ENCODE measurements at places on chromosomes 12 and 14.

DNA sequence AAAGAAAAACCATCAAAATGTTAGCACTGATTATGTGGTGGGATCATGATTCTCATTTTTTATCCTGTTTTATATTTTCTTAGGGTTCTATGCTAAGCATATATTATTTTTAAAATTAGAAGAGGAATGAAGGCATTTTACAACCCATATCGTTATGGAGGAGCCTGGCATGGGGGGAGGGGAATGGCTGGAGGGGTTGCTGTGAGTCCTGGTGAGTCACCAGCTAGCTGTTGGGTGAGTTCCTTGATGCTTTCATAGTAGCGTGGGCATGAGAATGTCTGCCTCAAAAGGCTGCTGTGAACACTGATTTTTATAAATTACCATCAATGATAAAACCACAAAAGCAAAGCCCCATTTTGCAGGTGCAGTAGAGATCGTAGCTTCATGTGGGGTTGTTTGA is 46.9 kb downstream of the C14orf132 start:
- no peak for DNase-seq

- no peak for DNase-seq
Observed at GRCh38 chr12:19048943-19049342, 80.6 kb upstream of the PLEKHA5 start.

DNA sequence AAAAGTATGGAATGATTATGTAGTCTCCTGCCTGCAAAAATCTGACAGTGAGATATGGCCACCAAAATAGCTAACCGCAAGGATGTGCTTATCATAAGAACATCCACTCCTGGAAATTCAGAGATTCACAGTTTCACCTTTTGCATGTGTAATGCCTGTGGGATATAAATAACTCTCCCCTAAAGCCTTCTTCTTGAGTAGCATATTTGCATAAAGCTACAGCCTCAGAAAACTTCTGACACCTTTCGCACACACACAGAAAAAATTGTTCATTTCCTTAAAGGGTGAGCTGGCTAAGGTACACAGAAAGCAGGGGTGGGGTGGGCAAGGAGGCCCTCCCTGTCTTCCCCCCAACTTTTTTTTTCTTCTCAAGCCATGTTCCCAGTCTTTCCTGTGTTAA is 3.1 kb upstream of the IGF1 start:
- no peak for DNase-seq

- DNase-seq, result no peak
Observed at GRCh38 chr12:78275886-78276285, 445.2 kb downstream of the NAV3 start.

DNA sequence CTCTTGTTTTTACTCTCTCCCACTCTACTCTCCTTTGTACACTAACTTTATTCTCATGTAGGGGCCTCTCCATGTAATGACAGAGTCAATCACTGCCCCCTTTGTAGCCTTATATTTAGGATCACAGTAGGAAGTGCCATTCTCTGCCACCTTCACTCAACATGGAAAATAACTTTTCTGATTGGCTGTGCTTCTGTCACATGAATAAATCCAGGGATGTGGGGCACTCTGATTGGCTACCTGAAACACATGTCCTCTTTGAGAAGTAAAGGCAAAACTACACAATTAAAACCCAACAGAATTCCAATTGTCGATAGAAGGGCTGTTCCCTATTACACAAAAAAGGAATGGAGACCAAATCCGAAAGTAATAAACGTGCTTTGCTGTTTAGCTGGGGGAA is at the start of gene RNASE9:
Gene RNASE9, minus strand, starts transcription at position 87 of the 400 bp plus-strand sequence.
- no peak for DNase-seq

GRCh38 chr14:75513911-75514672 is 8.2 kb upstream of the BATF start:
- no peak for DNase-seq

GRCh38 chr12:53046655-53047220 is 3.1 kb upstream of the TNS2 start:
- peak; percentile 48 for DNase-seq

DNA sequence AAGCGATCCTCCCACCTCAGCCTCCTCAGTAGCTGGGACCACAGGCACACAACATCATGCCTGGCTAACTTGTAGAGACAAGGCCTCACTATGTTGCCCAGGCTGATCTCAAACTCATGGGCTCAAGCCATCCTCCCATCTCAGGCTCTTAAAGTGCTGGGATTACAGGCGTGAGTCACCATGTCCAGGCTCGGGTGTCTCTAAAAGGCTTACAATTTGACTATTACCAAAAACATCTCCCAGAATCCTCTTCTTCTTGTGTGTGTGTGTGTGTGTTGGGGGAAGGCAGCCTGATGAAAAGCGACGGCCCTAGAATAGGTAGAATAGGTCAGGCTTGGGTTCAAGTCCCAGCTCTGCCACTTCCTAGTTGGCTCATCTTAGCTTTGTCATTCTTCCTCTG is 16.8 kb downstream of the MSI1 start:
- DNase-seq, result no peak

GRCh38 chr14:106055289-106055688 is 528.9 kb downstream of the TMEM121 start:
- no peak for DNase-seq

DNA sequence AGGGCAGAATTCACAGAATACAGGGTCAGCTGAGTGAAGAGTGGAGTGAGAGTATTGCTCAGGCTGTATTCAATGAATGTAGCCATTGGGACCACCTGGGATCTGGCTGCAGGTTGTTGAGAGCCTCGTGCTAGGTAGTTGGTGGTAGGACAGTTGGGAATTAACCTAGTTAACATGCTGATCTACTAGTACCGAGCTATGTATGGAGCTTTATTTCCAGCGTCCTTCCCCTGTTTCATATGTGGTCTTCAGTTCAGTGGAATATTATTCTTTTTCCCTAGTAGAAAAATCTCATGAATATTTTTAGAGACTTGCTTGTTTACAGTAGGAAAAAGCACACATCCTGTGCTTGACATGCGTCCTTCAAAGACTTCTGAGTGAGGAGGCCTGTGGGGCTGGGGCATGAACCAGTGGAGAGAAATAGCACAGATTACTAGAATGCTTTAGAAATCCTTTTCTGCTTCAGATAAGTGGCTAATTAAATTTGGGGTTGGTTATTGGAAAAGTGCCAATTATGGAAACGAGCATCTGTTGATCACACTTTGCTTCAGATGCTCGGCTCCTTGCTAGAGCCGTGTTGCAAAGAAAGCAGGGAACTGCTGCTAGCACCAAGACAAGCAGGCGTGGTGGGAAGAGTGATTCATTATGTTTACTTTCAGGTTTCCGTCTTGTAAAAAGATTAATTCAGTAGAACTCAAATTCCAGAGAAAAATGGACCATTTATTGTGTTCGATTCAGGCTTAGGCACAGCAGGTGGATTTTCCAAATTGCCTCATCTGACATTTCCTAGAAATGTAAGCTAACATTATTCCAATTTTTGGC is 53.6 kb downstream of the ARF6 start:
- DNase-seq, result no peak

GRCh38 chr12:105569886-105570285 is 239.4 kb downstream of the C12orf75 start:
- DNase-seq, result no peak

DNA sequence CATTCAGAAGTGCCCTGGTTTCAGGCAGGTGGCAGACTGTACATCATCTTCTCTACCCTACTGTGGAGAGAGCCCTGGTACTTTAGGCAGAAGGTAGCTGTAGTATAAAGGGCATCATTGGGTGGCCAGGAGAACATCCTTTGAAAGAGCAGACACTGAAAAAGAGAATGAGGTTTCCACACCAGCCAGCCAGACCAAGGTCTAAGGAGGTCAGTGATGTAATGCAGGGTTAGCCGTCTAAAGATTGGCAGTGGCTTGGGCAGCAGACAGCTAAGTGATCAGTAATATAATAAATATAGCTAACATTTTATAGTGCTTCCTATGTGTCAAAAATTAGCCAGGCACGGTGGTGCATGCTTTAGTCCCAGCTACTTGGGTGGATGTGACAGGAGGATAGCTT is 12.0 kb downstream of the ZBTB25 start:
- DNase-seq, result no peak

- no peak for DNase-seq
Observed at GRCh38 chr12:2364631-2365051, 311.9 kb downstream of the CACNA1C start.

DNA sequence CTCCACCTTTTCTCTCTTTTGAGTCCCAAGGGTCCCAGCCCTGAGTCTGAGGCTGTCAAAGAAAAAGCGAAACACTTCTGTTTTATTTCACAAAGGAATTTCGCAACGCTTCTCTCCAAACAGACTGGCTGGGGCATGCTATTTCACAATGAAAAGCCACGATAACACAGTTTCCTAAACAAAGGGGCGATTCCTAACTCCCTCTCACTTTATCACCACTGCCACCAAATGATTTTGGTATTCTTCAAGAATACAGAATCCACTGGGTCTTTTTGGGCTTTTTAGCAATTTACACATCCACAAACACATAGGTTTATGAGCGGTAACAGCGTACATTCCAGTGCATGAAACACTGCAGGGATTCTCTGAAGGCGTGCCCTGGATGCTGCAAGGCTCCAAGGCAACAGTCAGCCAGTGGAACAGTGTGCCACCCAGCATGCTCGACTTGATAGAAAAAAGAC is 161.2 kb downstream of the DAD1 start:
- no peak for DNase-seq

DNA sequence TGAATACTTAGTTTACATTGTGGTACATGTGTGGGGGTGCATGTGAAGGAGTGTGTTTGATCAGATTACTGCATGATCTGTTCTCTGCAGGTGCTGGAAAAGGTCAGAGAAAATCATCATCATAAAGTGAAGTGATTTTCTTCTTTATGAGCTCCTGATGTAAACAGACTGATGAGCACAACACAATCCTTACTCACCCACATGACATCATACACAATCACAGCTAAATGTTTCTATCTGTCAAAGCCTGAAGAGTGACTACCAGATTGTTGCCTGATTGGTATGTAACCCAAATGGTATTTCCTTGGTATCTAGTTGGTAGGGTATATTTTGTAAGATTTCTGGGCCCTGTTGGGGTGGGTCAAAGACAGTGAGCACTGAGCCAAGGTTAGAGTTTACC is 270.8 kb downstream of the FOXG1 start:
- DNase-seq, result no peak

- no peak for DNase-seq
Observed at GRCh38 chr12:88334271-88334670, 192.2 kb downstream of the TMTC3 start.

GRCh38 chr14:69547701-69548348 is 26.8 kb downstream of the CCDC177 start:
- peak; percentile 45 for DNase-seq
